ENCODE measurements at places on chromosomes 7 and 10.

- no peak for DNase-seq
These were observed 50.0 kb downstream of the TRUB1 start for GRCh38 chr10:114987995-114988394.

DNA sequence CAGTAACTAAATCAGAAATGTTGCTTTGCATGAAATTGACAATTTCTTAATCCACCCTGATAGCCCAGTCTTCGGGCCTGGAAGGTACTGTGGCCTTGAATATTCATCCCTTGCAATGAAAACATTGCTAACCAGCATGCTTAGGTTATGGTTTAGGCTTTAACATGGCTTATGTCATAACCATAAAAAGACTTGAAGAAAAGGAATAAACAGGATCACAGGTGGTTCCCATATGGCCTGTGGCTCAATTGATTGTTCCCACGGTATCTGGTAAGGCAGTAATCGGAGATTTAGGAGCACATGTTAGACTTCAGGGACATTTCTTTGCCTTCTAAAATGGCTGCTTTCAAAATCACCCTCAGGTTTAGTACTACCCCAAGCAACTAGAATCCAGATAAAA lies 139.5 kb downstream of the ST7 start:
- DNase-seq, result no peak

GRCh38 chr7:98354052-98354451 lies 46.8 kb downstream of the BAIAP2L1 start:
- DNase-seq, result no peak

- no peak for DNase-seq
These were observed 141.7 kb upstream of the TMEM72 start for GRCh38 chr10:44769450-44769849.

DNA sequence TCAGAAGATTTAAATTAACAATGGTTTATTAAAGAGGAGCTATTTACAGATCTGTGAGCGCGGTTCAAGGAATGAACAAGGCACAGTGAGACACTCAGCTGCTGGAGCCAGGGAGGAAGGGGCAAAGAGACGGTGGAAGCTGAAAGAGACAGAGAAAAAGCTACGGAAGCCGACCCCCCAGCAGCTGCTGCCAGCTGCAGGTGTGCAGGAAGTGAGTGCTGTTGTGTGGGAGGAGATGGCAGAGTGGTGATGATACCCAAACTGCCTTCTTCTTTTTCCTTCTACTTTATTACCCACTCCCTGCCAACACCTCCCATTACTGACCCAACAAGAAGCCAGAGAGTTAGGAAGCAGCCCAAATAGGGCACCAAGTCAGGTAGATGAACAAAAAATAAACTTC lies 41.9 kb upstream of the MBL2 start:
- no peak for DNase-seq

GRCh38 chr7:139748941-139749340 lies 28.9 kb downstream of the HIPK2 start:
- DNase-seq, result no peak

DNA sequence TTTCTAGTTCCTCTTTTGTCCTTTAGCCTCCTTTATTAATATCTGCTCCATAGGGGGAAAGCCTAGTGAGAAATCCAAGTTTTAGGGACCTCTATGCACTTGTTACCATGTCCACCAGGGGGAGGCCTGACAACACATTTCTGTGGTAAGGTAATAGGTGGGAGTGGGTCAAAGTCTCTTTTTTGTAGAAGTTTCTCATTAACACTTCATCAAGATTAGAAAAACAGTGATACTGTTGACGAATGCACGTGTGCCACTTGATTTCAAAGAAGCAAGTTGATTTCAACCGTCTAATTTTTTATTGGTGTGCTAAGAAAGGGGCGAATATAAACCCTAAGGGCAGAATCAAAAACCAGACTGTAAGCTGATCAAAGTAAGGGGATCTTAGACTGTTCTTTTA lies 30.6 kb downstream of the CISD1 start:
- peak; percentile 27 for DNase-seq

Measured in NCI-H345 (cell line).